Stimulated activated CD8-positive, alpha-beta memory T cell treated with anti-CD3 and anti-CD28 coated beads, Interleukin-15, amount 100 ng/mL, for 4 hours (primary cell): ENCODE measurements at places on chromosomes 7 and 10.

DNA sequence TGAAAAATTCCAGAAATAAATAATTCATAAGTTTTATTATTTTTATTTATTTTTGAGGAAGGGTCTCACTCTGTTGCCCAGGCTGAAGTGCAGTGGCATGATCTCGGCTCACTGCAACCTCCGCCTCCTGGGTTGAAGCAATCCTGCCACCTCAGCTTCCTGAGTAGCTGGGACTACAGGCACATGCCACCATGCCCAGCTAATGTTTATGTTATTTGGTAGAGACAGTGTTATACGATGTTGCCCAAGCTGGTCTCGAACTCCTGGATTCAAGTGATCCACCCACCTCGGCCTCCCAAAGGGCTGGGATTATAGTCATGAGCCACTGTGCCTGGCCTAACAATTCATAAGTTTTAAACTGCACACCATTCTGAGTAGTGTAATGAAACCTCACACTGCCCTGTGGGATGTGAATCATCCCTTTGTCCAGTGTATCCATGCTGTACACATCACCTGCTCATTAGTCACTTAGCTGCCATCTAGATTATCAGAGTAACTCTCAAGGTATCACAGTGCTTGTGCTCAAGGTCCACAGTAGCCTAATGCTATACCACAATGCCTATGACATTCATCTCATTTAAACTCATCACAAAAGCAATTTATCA lies 17.9 kb downstream of the RTKN2 start:
- DNase-seq, result no peak

DNA sequence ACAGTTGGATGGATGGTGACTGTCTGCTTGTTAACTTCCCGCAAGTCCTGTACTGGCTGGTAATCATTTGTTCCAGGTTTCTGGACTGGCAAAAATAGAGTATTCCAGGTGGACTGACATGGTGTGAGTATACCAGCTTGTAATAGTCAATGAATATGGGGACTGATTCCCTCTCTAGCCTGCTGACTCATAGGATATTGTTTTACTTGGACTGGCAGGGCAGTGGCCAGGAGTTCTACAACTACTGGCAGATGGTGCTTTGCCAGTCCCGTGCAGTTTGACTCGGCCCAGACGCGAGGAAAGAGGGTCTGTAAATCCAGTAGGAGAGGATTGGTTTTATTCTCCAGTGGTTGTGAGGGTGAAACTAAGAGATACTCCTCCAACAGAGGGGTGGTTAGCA lies 78.0 kb downstream of the PRR15 start:
- DNase-seq, result no peak

GRCh38 chr10:91614225-91614624 lies 18.6 kb downstream of the PPP1R3C start:
- DNase-seq, result no peak

GRCh38 chr7:76209310-76209709 lies 7.6 kb downstream of the SRRM3 start:
- no peak for DNase-seq

- no peak for DNase-seq
Observed at GRCh38 chr7:46115410-46115809, 194.3 kb upstream of the IGFBP3 start.

DNA sequence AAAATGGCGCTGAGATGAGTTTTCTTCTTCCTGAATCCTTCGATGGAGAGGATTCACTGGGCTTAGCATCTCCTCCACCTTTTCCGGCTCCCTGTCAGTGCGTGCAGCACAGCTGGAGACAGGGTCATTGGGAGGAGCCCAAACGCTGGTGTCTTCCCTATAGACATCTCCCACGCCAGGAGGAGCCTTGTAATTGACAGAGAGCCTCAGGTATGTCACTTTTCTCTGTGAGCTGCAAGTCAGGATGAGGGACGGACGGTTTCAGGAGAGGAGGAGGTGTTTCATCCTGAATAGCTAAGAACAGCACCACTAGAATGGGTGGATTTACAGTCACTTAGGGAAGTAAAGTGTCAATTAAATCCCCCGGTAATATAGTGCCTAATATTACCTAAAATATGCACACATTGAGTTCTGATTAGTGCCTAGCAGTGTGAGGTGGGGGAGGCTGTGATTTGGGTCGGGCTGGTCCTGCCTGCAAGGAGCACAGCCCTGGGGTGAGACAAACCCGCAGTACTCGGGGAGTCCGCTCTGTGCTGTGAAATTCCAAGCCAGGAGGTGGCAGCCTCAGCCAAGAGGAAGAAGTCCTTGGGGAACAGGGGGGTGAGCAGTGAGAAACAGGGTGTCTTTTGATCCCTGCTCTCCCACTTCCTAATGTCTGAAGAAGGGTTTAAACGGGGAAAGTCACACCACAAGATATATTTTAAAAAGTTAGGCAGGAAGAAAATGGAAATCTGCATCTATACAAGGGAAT lies 28.2 kb downstream of the IL15RA start:
- DNase-seq, result no peak

GRCh38 chr10:129740532-129741279 lies 223.4 kb downstream of the EBF3 start:
- no peak for DNase-seq

DNA sequence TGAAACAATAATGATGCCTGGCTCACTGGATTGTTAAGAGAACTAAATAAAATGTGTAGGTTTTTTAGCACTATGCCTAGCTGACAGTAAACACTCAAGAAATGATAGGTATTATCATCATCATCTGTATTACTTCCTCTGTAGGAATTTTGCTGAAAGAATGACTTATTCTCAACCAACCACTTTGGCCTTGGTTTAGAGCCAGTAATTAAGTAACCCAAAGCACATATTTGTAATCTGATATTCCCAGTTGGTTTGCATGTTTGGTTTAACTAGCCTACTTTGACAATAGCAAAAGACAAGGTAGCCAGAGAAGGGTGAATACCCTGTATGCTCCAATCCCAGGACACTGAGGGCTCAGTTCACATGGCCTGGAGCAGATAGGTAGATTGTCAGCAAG lies 34.4 kb downstream of the BCAP29 start:
- no peak for DNase-seq

DNA sequence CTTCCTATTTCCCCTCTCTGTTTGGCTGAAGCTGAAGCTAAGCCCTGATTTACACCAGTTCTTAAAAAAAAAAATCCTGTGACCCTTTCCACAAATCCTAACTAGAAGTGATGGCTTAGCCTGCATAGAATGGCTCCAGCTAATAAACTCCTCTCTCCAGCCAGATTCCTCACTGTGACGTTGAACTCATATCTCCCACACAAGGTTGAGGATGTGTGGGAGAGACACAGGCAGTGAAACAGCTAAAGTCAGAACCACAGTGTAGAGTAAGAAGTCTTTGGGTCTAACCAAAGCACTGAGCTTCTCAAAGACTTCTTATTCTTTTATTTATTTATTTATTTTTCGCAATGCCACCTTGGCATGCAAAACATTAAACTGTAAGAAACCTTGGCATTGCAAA lies 268.3 kb downstream of the SNX13 start:
- no peak for DNase-seq

DNA sequence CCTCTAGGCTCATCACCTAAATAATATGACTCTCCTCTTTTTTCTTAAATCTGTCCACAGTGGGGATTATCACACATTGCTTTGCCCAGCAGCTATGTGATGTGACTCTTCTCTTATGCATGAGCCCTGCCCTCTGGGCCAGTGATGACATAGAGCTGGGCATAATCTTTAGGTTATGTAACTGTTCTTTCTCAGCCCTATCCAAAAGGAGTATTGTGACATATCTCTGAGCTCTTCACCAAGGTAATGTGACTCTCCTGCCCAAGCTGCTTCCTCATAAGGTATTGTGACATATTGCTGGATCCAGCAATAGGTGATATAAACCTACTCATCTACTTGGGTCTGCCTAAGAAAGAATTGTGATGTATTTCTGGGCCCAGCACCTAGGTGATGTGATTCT lies 37.7 kb upstream of the ZNF107 start:
- DNase-seq, result no peak

GRCh38 chr10:1737222-1738061 lies at the start of gene ADARB2:
TSS of gene ADARB2 (minus strand) at chr10:1737525.
- no peak for DNase-seq
